ENCODE measurements at places on chromosomes 5 and 9.

GRCh38 chr5:83414601-83415000 is 56.9 kb upstream of the VCAN start:
- DNase-seq = no peak

DNA sequence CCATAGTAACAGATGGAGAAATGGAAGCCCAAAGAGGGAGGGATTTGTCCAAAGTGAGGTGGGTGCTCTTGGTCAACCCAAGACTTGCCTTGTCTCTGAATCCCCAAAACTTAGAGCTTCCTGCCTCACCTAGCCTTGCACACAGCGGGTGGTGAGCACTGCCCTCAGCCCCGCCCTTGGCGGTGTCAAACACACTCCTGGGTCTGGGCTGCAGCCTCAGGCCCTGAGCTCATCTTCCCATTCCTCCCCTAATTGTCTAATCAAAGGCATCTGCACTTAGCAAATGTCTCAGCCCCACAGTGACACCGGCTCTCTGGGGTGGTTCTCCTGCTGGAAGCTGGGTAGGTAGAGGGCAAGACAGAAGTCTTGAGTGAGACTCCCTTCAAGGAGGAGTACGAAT is 20.9 kb downstream of the FABP6 start:
- DNase-seq = no peak

GRCh38 chr5:113057557-113057984 is 81.0 kb downstream of the DCP2 start:
- DNase-seq = no peak

- no peak for DNase-seq
These were observed 17.1 kb upstream of the IL6ST start for GRCh38 chr5:56011835-56012234.

- DNase-seq = no peak
These were observed 11.2 kb downstream of the ITGA1 start for GRCh38 chr5:52798938-52799337.

DNA sequence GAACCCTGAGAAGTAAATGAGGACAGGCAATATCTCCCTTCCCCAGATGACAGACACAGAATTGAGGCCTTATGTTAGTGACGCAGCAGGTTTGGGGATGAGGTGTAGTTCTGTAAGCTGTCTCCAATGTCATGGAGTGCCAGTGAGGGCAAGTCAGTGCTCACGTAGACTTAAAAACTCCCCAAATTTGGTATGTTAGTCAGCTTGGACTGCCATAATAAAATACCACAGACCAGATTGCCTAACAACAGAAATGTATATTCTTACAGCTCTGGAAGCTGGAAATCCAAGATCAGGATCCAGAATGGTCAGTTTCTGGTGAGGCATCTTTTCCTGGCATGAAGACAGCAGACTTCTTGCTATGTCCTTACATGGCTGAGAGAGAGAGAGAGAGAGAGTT is 14.9 kb downstream of the FOXI1 start:
- no peak for DNase-seq

- DNase-seq = no peak
These were observed 245.8 kb upstream of the MAP3K1 start for GRCh38 chr5:56569566-56569965.

DNA sequence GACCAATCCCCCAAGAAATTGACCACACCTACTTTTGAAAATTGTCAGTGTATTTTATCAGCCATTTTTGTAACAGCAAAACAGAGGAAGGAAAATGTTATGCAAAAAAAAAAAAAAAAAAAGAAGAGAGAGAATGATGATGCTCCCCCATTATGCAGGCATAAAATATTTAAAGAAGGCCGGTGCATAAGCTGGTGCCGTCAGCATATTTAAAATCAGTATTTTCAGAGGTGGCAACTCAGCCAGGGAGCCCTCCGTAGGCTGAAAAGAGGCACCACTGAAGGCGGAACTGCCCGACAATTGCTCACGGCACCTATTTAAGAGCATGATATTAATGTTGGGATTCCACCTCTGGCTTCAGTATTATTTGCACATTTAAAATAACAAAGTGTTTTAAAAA is 33.4 kb downstream of the IRX2 start:
- no peak for DNase-seq

- DNase-seq = no peak
These were observed 159.3 kb upstream of the TLX3 start for GRCh38 chr5:171149772-171150171.

DNA sequence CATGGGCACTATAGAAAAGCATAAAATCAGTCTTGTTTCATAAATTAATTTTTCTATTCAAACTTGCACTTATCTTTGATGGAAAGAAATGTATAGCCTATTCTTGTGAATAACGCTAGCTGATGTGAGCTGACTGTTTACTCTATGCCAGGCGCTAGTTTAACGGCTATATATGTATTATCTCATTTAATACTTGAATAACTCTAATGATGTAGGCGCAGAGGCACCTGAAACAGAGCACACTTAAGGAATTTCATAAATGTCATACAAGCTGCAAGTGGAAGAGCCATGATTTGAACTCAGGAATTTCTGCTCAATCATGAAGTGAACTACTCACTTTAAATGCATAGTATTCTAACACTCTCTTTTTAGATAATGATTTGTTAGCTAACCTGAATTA is 551.8 kb downstream of the PDE4D start:
- no peak for DNase-seq

DNA sequence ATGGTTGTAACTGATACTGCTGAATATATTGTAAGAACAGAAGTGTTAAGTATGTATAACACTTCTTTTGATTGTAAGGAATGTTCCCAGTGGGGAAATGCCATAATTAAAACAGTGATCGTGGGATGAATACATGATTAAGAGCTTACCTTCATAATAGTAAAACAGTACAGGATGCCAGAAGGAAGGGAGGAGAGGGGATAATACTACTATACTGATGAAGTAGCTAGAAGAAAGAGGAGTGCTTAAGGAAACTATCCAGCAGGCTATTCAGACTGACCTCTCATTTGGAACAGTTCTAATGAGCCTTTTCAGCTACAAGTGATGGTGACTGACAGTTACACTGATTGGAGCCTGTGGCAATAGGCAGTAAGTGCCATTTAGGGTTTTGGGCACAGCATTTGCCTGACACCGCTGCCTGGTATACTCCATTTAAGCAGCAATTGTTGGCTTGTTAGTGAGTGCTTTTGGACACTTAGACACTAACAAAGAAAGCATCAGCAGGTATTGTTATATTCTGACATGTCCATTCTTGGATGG is 33.8 kb upstream of the KDM4C start:
- no peak for DNase-seq

GRCh38 chr5:82975812-82976211 is 101.4 kb downstream of the TMEM167A start:
- no peak for DNase-seq

- peak; percentile 75 for DNase-seq
These were observed 11.8 kb downstream of the OTULIN start for GRCh38 chr5:14676320-14676719.

DNA sequence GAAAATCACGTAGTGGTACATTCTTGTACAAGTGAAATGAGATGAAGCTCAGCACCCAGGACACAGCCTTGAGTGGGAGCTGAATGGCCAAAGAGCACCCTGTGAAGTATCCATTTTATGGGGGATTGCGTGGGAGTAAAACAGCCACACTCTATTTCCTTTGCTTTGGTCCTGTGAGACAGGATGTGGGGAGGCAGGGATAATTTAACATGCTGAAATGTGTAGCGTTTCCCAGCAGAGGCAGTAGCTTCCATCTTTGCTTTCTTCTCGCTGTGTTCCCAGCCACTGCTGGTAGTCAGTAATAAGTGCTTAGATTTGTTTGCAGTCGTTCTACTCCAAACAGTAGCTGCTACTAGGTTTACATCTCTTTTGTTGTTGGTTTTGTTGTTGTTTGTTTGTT is 4.4 kb downstream of the IL31RA start:
- no peak for DNase-seq

GRCh38 chr5:34616651-34617050 is 39.5 kb upstream of the RAI14 start:
- DNase-seq = no peak

GRCh38 chr9:34123682-34124081 is 2.8 kb downstream of the DCAF12 start:
- DNase-seq = no peak

DNA sequence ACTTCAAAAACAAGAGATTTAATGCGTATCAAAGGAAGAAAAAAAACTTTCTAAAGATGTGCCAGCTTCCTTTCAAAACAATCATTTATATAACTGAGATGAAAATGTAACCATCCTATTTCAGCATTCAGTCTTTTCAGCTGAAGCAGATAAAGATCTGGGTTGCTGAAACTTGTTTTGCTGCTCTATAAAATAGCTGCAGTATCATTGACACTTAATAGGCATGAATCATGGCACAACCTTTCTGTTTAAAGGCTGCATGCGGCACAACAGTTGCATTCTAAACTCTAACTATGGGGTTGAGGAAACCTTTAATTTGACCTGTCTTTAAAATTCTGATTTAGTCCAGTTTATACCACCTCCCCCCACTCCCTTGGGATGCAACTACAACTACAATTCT is 196.7 kb downstream of the MPDZ start:
- no peak for DNase-seq

- DNase-seq = no peak
These were observed 52.6 kb downstream of the ENC1 start for GRCh38 chr5:74587890-74588289.

DNA sequence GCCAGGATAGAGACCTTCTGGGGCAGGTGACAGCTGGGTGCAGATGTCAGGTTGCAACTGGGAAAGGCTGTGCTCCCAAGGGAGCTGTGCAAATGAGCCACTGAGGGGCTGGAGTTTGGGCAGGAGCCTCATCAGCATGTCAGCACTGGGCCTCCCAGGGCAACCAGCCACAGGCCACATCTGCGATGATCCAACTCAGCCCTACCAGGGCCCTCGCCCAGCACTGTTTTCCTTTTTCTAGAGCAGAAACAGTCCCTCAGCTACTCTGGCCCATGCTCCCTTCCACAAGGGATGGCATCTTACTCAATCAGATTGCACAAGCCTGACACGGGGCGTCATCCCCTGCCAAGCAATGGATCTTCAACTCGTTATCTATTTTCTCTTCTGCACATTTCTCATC is 24.8 kb downstream of the NIPAL4 start:
- DNase-seq = peak; percentile 78

DNA sequence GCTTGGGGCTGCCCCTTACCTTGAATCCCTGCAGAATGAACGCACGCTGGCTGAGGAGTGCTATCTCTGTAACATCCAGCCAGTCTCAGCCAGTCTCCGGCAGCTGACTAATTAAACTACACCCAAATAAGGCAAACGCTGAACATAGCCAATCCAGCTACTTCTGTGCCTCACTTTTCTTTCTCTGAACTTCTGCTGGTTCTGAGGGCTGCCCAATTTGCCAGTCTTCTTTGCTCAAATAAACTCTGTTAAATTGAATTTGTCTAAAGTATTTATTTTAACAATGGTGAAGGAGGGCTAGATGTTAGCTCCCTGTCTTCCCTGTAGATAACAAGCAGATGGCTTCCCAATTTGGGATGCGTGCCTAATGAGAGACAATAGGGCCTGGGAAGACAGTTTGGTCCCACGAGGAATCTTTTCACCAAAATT is 154.0 kb upstream of the NFIL3 start:
- DNase-seq = no peak

- no peak for DNase-seq
These were observed 186.7 kb downstream of the COMMD10 start for GRCh38 chr5:116271446-116272025.

GRCh38 chr5:174752121-174752520 is 27.7 kb downstream of the MSX2 start:
- no peak for DNase-seq

GRCh38 chr5:65121880-65122436 is 353.2 kb downstream of the CWC27 start:
- no peak for DNase-seq

DNA sequence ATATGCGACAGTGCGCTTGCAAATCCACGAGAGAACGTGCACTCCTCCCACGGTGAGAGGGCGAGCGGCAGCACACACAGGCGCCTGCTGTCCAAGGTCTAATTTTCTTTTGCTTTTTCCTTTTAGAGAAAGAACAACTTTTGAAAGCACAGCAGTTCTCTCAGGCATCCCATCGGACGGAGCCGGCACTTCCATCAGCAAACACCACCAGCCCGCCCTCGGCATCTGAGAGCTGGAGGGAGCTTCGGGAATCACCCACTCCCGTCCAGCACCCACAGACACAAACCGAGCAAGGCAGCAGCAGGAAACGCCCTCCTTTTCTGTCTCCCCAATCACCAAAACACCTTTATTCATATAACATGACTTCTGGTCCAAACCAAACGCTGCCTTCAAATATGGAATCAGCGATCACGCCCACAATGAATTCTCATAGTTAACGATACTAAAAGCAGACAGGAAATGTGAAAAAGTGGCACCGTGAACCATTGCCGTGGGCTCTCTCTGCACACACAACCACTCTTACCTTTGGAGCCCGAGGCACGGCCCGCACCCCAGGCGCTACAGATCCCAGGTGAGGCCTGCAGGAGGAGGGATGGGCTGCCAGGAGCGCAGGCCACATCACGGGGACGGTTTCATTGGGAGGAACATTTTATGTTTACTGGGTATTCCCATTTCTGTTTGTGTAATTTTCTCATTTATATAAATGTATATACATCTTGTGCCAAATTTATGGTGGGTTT is 14.2 kb downstream of the LPCAT1 start:
- DNase-seq = peak; percentile 47

- DNase-seq = no peak
These were observed 2.5 kb upstream of the DCANP1 start for GRCh38 chr5:135449644-135450043.

GRCh38 chr5:151497391-151498002 is 50.1 kb downstream of the SLC36A1 start:
- DNase-seq = no peak

DNA sequence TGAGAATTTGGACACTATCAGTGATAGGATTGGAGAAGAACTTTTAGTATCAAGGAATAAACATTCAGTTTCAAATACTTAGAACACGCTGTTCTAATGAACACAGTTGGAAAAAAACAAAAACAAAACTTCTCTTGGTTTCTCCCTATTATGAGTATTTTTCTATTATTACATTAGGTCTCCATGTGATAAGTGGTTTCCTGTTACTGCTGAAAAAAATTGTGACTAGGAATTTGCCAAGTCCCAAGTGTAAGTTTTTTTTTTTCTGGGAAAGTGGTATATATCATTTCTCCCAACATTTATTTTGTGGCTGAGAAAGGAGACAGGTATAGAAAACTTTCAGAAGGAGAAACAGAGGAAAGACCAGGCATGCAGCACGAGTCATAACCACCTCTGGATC is 41.1 kb downstream of the PCSK1 start:
- DNase-seq = no peak

Data from tibial artery (tissue), 4 donors.